ENCODE measurements at places on chromosomes 12 and 14.

- no peak for DNase-seq
These were observed 12.2 kb downstream of the POLR3B start for GRCh38 chr12:106369624-106370346.

DNA sequence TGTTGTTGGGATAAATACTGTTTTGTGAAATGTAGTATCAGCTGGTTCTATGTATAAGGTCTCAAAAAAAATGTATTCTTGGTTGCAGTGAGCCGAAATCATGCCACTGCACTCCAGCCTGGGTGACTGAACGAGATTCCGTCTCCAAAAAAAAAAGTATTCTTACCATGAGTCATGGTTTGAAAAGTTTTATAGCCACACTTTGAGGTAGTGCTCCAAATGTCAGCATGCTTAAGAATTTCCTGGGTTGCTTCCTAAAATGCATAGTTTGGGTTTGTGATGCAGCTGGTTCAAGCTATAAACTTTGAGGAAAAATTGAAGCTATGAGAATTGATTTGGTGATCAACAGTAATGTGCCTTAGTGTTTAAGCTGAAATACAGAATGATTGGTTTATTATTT is 48.0 kb downstream of the ETNK1 start:
- DNase-seq = no peak

- no peak for DNase-seq
These were observed 52.5 kb upstream of the RIN3 start for GRCh38 chr14:92460916-92461579.

GRCh38 chr12:99985129-99985570 is 414 bp upstream of the ANKS1B start:
- DNase-seq = no peak

DNA sequence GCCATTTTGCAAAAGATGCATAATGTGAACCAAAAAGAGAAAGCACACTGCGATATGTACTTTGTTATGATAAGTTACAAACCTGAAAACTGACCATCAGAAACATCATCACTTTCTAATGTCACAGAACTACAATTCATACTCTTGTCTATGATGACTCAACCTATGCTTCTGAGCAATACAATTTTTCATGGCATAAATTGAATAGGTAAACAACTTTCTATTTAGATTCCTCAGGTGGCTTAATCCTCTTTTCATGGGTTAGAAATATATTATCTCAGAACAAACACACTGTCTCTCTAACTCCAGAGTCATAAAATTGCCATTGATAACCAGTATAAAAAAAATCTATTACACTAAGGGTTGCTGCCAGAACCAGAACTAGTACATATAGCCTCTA is 1715.0 kb upstream of the FLRT2 start:
- no peak for DNase-seq

GRCh38 chr12:90368081-90368480 is 586.9 kb downstream of the CCER1 start:
- DNase-seq = no peak

- no peak for DNase-seq
These were observed 6.8 kb downstream of the LMNTD1 start for GRCh38 chr12:25546318-25546717.

DNA sequence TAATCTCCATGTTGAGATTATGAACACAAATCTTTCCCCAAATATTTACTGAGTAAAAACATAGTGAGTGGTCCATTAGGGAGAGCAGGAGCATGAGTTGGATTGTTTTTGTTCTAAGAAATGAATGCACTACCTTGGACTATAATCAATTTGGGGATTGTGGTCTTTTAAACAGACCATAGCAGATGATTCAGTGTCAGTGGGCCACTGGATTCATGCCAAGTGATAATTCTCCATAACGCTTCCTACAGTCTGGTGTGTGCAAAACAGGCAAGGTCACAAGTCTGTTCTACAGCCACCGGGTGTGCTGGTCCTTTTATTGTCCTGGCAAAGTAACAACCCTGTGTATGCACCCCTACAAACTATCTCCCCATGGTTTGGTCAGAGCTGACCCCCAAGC is 266.3 kb downstream of the APAF1 start:
- DNase-seq = no peak

DNA sequence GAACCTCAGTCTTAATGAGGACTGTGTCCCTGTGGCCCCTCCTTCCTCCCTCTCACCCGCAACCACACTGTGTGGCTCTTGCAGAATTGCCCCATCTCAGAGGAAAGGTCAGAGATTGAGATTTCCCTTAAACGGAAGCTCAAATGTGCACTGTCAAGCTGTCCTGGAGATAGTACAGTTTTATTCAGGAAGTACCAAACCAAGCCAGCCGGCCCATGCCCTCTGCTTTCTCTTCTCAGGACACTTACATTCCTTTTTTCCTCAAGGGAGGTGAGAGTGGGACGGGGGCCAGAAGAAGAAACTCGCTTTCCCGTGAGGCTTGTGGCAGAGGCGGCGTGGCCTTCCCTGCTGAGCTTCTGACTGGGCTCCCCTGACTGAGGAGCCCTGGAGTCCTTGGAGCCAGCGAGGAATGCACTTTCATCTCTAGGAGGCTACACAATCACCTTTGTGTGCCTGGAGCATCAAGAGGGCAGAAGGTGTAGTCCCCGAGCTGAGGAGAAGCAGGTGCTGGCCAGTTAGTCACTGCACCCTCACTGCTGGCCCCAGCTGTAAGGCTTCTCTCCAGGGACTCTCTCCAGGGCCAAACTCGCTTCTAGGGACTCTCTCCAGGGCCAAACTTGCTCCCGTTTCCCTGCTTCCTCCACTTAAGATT is 24.1 kb upstream of the ATP2A2 start:
- DNase-seq = no peak

- DNase-seq = no peak
These were observed 139.1 kb downstream of the ZFP36L1 start for GRCh38 chr14:68653804-68654203.

DNA sequence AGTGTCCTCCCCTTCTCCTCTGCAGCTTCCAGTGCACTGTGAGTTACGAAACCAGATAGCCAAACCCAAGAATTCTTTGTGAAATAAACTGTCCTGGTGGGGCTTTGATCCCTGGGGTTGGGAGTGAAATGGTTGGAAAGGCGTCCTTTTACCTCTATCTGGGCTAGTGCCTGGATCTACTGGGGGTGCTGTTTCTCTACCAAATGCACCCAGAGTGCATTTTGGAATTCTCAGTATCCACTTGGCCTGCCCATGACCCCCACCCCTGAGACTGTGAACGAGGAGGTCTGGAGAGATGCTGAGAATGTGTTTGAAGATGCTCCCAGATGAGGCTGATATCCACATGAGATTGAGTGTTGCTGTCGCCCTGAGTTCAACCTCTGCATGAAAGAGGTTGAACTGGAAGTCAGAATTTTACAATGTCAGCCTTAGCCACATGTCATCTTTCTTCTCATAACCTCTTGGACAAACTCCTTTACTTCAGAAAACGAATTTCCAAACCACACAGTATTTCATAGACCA is 87.1 kb upstream of the CLMN start:
- DNase-seq = no peak

DNA sequence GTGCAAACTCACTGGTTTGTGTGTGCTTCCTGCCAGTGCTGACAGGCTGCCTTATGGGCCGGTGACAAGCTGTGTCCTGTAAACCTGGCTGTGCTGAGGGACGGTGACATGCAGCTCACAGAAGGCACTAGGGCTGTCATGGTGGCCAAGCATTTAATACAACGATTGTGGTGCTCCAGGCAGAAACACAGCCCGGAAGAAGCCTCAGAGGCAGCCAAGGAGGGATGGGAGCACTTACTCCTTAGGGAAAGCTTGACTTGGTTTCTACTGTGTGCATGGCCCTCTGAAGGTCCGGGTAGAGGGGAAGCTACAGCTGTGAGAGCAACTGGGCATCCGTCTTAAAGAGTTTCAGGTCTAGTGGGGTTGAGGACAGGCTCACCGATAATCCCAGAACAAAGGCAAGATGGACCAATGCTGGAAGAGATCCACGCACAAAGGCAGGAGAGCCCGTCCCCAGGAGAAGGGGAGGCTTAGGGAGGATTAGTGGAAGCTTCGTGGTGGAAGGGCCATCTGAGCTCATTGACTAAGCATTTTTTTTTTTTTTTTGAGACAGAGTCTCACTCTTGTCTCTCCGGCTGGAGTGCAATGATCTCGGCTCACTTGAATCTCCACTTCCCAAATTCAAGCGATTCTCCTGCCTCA is 10.7 kb upstream of the MCRS1 start:
- DNase-seq = no peak

DNA sequence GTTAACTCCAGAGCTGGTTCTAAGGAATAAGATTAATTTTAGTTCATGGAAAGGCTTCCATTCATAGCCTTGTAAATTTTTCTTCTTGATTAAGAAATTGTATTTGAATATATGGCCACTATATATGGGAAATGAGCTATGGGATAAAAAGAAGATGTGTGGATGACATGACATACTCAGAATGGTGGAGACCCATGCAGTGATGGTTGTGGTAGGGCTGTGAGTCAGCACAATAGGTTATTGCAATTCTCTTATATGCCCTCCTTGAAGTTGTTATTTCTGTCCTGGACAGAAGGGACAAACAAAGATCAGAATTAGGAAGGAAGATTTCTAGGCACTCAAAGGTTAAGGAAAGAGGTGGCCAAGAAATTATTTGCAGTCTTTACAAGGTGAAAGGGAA is 21.5 kb downstream of the RASSF9 start:
- DNase-seq = no peak

GRCh38 chr14:21026988-21027315 is 2.1 kb upstream of the NDRG2 start:
- no peak for DNase-seq

DNA sequence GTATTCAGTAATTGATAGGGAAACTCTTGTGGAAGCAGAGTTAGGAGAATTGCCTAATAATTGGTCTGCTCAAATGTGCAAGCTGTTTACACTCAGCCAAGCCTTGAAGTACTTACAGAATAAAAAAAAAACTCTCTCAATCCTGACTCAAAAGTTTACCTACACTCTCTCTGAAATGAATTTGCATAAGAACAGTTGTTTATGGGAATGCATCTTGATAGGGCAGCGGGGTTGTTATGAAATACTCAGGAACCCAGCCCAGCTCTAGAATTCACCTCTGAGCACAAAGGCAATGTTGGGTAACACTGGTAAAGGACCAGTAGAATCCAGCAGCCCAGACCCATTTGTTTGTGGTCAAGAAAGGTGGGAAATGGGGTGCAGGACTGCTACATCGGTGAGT is 267.0 kb downstream of the CPNE8 start:
- DNase-seq = no peak

DNA sequence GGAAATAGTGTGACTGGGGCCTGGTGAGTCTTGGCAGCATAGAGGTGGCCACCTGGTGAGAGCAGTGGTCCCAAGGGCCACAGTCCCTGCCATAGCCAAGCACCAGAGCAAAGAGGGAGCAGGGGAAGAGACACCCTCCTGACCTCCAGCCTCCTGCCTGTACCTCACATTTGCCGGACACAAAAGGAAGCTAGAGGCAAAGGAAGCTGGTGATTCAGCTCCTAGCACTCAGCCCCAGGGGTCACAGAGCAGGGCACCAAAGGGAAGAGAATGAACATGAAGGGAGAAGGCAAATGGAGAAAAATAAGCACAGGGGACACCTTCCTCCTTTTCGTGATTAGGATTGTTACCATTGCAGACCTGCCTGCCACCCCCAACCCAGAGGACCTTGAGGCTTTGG is 216.8 kb downstream of the ZFP36L1 start:
- no peak for DNase-seq

GRCh38 chr14:22981090-22981875 is 1.1 kb downstream of the AJUBA start:
- peak; percentile 28 for DNase-seq

DNA sequence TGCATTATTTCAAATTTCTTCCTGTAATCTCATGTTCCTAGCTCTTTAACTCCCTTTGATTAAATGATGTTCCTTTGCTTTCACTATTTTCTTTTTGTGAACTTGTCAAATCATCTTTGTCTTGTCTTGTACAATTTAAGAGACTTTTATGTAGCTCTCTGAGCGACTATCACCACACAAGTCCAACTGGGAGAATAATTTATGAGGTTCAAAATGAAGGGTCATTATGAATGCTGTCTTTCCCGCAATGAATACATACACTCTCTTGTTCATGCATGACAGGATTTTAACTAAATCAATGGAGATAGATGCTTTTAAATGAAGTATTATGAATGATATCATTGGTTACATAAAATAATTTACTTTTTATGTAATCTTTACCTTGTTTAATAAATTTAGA is 407.4 kb downstream of the PAWR start:
- no peak for DNase-seq

DNA sequence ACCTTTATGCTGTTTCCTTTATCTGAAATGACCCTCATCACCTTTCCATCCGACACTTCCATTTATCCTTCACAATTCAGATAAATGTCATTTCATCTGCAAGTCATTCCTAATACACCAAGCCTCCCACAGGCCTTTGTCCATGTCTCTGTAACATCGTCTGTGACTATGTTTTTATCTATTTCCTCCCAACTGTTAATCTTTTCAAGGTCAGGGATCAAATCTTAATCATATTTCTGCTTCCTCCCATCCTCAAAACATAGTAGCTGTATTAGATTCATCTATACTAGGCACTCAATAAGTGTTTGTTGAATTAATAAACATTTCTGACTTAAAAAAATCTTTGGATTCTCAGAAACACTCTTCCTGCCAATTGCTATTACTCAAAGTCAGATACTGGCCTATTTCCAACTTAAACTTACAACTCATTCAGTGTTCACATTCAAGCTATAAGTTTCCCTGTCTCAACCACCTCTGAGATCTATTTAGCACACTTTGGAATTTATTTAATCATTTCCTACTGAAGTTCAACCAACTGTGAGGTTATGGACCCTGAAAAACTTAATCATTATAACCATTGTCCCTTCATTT is 100.2 kb upstream of the ALX1 start:
- DNase-seq = no peak

DNA sequence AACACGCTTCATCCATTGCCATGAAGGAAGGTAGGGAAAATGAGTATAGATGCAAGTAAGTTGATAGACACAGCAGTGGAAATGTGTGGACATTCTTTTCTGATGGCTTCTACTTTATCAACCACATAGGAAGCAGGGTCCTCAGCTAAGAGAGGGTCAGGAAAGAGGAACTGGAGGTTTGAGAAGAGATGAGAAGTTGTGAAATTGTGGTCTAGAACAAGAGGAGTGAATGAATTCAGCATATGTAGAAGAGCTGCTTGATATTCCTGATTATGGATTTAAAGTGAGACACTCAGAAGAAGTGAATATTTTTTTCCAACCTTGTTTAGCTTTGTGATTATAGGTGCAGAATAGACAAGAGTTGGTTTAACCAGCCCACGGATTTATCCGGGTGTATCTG is 128.5 kb downstream of the SLC15A5 start:
- no peak for DNase-seq

DNA sequence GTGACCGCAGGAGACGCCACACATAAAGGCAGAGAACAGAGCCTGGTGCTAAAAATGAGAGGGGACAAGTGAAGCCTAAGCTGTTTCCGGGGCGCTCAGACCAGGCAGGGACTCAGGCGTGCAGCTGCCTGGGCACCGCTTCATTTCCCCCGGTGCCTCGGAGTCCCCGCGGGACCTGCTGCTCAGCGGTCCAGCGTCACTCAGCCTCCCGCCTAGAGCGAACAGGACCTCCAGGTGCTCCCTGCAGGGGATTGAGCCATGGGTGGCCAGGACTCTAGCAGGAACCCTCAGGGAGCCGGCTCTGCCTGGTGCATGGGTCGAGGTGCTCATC is 31.0 kb downstream of the CCDC85C start:
- DNase-seq = no peak

GRCh38 chr14:95260537-95261361 is 59.0 kb downstream of the CLMN start:
- no peak for DNase-seq

- DNase-seq = no peak
These were observed 427.9 kb downstream of the CCDC91 start for GRCh38 chr12:28618171-28618570.

- DNase-seq = no peak
These were observed 165.4 kb upstream of the CCDC198 start for GRCh38 chr14:57659052-57659451.

Data from CD4-positive, alpha-beta T cell treated with Interleukin-6 for 4 hours (primary cell).